Activated CD8-positive, alpha-beta T cell treated with anti-CD3 and anti-CD28 coated beads, Interleukin-2, amount 10 ng/mL, durations not matched to agents 7 days and 5 days (primary cell): ENCODE measurements at places on chromosomes 11 and 22. TPM values are rescaled to one million over a fixed set of nuclear protein-coding genes. Genes with fewer than 3 reads are reported as not detected.

PHOX2A gene
- total RNA-seq = not detected

MIF gene
- 1,009 TPM for total RNA-seq

ANO9 gene
- 72.6 TPM for total RNA-seq

FOLR1 gene
- not detected for total RNA-seq

BUD13 gene
- total RNA-seq = 36.3 TPM

SCGB1D2 gene
- not detected for total RNA-seq

KCTD14 gene
- total RNA-seq = 0.21 TPM

UBQLNL gene
- not detected for total RNA-seq

PIWIL4 gene
- 0.39 TPM for total RNA-seq

SDHAF2 gene
- 54.3 TPM for total RNA-seq

GPR137 gene
- 26.8 TPM for total RNA-seq

PRAME gene
- not detected for total RNA-seq

PTGDR2 gene
- total RNA-seq = 3.3 TPM

GLYAT gene
- total RNA-seq = not detected

ME3 gene
- total RNA-seq = 0.66 TPM

RIMBP3C gene
- total RNA-seq = 0.08 TPM

LDHAL6A gene
- total RNA-seq = not detected

TRAPPC4 gene
- total RNA-seq = 58.6 TPM

C1QTNF6 gene
- total RNA-seq = 6.1 TPM

ZDHHC8 gene
- total RNA-seq = 60.5 TPM

RGL4 gene
- total RNA-seq = 38.5 TPM

POLA2 gene
- total RNA-seq = 63.6 TPM

GAB4 gene
- total RNA-seq = not detected

FAM180B gene
- not detected for total RNA-seq

CECR2 gene
- total RNA-seq = not detected

HORMAD2 gene
- total RNA-seq = not detected

SPI1 gene
- not detected for total RNA-seq

OR4D5 gene
- not detected for total RNA-seq

SLC22A8 gene
- total RNA-seq = not detected

ACTN3 gene
- not detected for total RNA-seq

QSER1 gene
- 7.9 TPM for total RNA-seq

MMP13 gene
- not detected for total RNA-seq

ELFN2 gene
- 0.05 TPM for total RNA-seq

TMEM132A gene
- total RNA-seq = 0.37 TPM

PDXP gene
- total RNA-seq = 31.5 TPM

MTMR3 gene
- total RNA-seq = 21.1 TPM

DEPDC7 gene
- 1.2 TPM for total RNA-seq

GAS2L1 gene
- total RNA-seq = 10.9 TPM

CD3E gene
- total RNA-seq = 515 TPM

MIAT gene
- total RNA-seq = 23.6 TPM

TMEM151A gene
- total RNA-seq = not detected

ADAMTS15 gene
- total RNA-seq = 0.05 TPM

MS4A7 gene
- total RNA-seq = not detected

SBF1 gene
- total RNA-seq = 177 TPM

SAA4 gene
- not detected for total RNA-seq

CARD16 gene
- total RNA-seq = 73.9 TPM

KLHL35 gene
- total RNA-seq = 0.31 TPM

CCDC116 gene
- total RNA-seq = 0.66 TPM

LIF gene
- total RNA-seq = 532 TPM

RASL10A gene
- total RNA-seq = 1.4 TPM

CCDC73 gene
- total RNA-seq = not detected

OR52K1 gene
- not detected for total RNA-seq

DDB1 gene
- 214 TPM for total RNA-seq

RFPL3 gene
- total RNA-seq = not detected

SLC6A5 gene
- total RNA-seq = not detected

CARNS1 gene
- 4.8 TPM for total RNA-seq
